MCF 10A (cell line): ENCODE measurements at places on chromosomes 7 and 10. TPM values are rescaled to one million over a fixed set of nuclear protein-coding genes. Genes with fewer than 3 reads are reported as not detected.
A peak's percentile ranks its signal among the peaks of the same experiment; 100 is the strongest.

GRCh38 chr7:37205451-37205850 lies 243.2 kb downstream of the ELMO1 start:
- no peak for DNase-seq

- no peak for DNase-seq
These were observed 329.6 kb upstream of the NRP1 start for GRCh38 chr10:33664070-33664469.

DNA sequence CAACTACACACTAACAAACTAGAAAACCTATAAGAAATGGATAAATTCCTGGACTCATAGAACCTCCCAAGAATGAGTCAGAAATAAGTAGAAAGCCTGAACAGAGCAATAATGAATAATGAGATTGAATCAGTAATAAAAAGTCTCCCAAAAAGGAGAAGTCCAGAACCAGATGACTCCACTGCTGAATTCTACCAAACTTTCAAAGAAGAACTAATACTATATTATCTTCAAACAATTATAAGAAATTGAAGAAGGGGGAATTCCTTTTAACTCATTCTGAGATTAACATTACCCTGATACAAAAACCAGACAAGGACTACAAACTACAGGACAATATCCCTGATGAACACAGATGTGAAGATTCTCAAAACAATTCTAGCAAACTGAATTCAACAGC lies 47.8 kb upstream of the CDK6 start:
- no peak for DNase-seq

DNA sequence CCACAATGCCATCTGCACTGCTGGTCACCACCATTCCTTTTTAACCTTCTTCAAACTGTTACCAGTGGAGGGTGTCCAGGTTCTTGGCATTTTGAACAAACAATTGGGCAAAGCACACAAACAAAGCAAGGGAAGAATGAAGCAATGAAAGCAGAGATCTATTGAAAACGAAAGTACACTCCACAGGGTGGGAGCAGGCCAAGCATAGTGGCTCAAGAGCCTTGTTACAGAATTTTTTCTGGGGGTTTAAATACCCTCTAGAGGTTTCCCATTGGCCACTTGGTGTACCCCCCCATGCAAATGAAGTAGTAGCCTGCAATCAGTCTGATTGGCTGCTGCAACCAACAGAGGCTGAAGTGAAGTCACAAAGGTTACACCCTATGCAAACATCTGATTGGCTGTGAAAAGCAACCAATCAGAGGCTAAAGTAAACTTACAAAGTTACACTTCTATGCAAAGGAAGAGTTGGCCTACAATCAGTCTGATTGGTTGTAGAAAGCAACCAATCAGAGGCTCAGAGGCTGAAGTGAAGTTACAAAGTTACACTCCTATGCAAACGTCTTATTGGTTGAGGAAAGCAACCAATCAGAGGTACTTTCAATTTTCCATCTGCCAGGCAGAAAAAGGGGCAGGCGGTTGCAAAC lies 103.2 kb upstream of the WAC start:
- peak; percentile 4 for DNase-seq

The RELN gene
- not detected in 2 replicates for total RNA-seq
